Left renal pelvis (tissue), 4 donors: ENCODE measurements at places on chromosomes 1 and 21. TPM values are rescaled to one million over a fixed set of nuclear protein-coding genes. Genes with fewer than 3 reads are reported as not detected.

DNA sequence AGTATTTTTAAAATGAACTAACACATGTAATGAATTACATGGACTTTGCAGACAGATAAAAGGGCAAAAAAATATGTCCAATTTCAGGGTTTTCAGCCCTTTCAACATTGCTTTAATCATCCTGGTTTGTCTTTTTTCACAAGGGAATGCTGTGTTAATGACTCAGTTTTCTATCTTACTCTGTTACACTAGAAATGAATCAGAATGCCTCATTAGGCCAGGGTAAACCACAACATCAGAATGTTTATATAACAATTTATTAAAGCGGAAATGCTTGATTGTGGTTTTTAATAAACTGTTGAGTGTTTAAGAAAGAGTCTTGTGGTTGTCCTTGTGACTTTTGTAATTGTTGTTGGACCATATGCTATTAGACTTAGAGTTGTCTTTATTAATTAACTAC is 13.5 kb downstream of the GORAB start:
- DNase-seq: no peak

- no peak for DNase-seq
Observed at GRCh38 chr1:5348732-5349465, 643.3 kb downstream of the NPHP4 start.

DNA sequence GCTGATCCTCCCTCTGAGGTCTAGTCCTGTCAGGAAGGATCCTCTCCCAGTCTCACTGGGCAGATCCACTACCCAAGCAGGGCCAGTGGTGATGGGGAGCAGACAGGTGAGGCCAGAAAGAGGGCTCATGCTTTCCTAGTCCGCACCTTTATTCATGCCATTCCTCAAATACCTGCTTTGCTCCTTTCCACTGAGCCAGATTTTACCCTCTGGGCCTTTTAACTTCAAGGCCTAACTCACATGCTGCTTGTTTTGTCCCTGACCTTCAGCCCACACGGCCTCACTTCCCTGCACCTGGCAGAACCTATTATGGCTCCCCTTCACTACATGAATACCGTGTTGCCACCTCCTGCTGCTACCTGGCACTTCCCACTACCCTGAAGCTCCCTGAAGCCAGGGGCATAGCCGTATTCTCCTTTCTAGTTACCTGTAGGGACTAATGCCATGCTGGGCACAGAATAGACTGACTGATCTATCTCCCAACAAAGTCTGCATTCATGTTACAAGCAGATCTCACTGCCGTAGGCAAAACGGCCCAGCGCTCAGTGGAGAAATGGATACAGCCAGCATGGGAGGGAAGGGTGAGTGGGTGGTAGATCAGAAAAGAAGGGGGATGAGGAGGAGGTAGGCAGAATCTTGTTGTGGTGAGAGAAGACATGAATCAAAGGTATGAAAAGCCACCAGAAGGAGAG is 36.1 kb upstream of the GOLT1A start:
- DNase-seq: no peak

Gene KCNC4
- polyA plus RNA-seq: 2.5 TPM

Gene ERO1B
- 11.9 TPM for polyA plus RNA-seq
